ENCODE measurements at places on chromosomes 1 and 21.

DNA sequence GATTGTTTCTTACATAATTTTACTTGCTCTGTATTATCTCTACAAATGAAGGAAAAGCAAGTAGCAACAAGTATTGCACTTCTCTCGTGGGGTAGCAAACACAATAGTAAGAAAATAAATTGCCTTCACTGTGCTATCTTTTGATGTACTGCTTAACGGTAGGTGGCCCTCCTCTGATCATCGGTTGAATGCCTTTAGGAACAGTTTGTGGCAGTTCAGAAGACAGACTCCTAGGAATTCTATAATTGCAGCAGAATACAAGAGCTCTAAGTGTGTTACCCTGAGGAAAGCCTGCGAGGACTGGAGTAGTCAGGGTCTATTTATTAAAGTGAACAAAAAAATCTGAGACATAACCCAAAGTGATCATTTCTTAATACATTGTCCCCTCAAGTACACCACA is 1135.9 kb downstream of the KCNT2 start:
- no peak for DNase-seq

DNA sequence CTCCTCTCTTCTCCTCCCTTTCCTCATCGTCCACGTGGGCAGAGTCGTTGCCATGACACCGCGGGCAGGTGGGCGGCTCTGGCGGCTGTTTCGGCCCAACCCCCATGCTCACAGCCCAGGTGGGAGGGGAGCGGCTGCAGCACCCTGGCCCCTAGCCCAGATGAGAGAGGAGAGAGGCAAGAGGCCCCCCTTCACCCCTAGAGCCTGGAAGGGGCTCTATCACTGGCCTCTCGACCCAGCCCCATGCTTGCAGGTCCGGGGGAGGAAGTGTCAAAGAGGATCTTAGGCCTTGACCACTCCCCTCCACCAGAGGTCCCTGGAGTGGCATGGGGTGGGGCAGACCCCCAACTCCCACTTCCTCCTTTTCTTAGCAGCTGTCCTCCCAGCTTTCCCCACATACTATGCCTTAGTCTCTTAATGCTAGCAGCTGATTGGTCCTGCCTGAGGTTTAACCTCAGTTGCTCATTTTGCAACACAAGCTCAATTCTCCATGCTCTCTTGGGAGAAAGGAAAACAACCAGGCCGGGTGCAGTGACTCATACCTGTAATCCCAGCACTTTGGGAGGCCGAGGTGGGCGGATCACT is 10.4 kb downstream of the DLGAP3 start:
- peak; percentile 81 for DNase-seq

DNA sequence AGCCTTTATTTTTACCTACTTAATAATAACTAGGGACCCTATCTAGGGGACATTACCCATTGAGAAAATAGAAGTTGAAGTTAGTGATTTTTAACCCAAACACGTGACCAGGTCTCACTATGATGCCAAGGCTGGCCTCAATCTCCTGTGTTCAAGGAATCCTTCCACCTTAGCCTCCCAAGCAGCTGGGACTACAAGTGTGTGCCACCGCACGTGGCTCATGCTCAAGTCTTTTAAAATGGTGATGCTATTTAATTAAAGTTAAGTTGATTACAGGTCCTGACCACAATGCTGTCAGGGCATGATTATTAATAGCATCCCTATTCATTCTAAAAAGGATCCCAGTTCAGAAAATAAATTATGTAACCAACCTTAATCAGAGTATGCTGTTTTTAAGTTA is 25.0 kb downstream of the FUBP1 start:
- DNase-seq, result no peak

DNA sequence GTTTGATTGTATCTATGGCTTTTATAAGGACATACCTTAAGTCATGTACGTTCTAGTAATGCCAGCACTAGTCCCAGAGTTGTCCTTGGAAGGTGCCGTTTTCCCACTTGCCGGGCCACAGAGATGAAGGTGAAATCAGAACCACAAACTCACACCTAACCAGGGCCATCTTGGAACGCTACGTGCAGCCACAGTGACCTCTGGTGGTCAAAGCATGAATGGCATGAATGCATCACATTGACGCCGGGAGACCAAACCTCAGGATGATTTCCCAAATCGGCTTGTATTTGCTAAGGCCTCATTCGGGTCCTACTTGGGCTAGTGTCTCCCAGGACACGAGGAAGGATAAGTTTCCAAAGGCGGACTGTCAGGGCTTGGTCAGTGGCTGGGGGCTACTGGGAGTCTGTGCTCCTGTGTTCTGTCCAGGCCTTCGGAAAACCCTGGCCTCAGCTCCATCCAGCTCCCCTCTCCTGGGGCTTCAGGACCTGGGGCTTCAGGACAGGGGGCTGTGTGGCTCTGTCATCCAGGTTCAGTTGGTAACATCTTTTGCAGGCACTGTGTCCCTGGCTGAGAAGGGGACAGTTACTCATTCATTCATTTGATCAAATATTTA is 260.5 kb downstream of the PRDM2 start:
- DNase-seq, result peak; percentile 89

GRCh38 chr21:37579356-37579755 is 212.8 kb downstream of the DYRK1A start:
- no peak for DNase-seq

GRCh38 chr21:17900281-17900989 is 81.3 kb upstream of the C21orf91 start:
- DNase-seq, result peak; percentile 30

DNA sequence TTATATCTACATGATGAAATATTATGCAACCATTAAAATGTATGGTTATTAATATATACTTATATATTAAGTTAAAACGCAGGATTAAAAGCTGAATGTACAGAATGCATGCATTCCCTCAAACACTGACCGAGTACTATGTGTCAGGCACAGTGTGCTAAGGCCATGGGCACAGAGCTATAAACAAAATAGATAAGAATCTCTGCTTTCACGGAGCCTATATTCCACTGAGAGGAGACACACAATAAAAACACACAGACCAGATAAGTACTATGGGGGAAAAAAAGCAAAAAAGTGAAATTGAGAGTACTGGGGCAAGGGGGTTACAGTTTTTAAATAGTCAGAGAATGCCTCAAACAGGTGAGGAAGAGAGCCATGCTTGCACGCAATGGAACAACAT is 62.7 kb downstream of the GPATCH2 start:
- no peak for DNase-seq

DNA sequence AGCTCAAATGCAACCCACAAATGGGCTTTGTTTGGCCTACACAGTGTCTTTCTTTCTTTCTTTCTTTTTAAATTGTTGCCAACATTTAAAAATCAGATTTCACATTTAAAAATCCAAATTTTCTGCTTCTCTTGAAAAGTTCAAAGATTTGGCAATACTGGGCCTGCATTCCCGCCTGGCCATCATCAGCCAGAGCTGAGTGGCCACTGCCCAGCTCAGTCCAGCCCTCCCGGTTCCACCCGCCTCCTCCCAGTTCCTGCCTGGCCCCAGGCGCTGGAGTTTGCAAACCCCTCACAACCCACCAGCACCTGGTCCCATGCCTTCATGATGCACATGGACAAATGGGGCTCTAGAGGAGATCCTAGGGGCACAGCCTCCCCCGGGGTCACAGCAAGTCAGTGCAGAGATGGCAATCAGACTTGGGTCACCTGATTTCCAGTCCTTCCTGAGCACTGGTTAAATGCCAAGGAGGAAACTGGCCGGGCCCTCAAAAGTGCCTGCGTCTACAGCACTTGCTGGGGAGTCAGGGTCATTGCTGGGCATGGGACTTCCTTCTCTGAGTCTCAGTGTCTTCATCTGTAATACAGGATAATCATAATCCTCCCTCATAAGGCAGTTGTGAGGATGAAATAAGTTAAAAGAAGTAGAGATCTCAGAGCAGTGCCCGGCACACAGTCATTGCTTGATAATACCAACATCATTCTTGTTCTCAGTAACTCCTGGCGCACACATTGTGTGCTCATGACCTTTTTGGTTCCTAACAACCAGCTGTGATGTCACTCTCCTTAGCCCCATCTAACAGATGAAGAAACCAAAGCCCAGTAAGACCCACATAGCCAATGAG is 41.0 kb upstream of the LAPTM5 start:
- no peak for DNase-seq

GRCh38 chr1:208520438-208521099 is 276.4 kb upstream of the PLXNA2 start:
- no peak for DNase-seq

- no peak for DNase-seq
These were observed 77.8 kb upstream of the PRMT6 start for GRCh38 chr1:106978477-106979322.

- DNase-seq, result no peak
These were observed 25.0 kb downstream of the RCSD1 start for GRCh38 chr1:167654975-167655575.

- DNase-seq, result no peak
These were observed 45.5 kb upstream of the ECE1 start for GRCh38 chr1:21335750-21336224.

- DNase-seq, result no peak
These were observed 40.8 kb upstream of the OSBPL9 start for GRCh38 chr1:51576085-51576444.

Data from GM23338 (cell line).